ENCODE measurements at places on chromosomes 7 and 10.
A peak's percentile ranks its signal among the peaks of the same experiment; 100 is the strongest.

DNA sequence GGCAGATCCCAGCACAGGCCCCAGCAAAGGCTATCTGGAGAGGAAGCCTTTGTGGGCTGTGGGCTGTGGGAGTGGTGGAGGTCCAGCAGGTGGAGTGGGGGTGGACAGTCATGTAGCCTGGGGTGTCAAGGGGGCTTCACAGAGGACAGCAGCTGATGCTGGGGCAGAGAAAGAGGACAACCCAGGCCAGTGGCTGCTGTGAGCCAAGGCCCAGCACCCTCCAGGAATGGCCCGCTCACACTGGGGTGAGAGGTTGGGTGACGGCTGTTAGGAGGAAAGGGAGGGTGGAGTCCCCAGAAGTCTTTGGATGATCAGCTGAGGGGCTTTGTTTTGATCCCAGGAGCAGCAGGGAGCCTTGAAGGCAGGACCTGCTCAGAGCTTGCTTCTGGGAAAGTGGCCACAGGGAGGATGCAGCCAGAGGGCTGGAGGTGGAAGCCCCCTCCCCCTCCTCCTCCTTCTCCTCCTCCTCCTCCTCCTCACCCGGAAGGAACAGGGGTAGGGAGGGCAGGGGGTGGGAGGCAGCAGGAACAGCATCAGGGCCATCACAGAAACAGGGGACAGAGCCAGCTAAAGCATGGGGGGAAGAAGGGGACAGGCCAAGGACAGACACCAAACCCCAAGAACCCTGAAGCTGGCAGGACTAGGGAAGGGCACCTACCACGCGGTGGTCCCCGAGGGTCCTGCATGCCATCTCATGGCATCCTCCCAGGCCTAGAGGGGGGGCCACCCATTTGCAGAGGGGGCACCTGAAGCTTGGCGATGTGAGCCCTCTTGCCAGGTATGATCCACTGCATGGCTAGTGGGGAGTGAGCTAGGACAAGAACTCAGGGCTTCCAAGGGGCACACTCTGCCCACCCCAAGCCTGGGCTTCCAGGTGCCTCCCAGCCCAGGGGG is 144.9 kb downstream of the GRID1 start:
- DNase-seq, result no peak

DNA sequence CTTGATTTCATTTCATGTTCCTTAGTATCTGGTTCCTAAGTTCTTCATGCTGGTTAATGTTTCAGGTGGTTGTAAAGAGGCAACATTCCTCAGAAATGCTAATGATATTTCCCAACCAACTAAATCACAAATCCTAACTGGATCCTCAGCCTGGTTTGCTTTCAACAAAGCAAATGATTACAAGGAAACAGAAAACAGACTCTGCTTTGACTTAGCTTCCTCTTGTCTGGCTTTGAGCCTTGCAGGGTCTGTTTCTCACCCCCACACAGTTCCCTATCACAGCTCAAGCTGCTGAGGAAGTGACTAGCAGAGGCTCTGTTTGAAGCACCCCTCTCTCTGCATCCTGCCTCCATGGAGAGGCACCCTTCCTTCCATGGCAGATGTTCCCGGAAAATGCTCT is 130.2 kb upstream of the CTTNBP2 start:
- DNase-seq, result no peak

DNA sequence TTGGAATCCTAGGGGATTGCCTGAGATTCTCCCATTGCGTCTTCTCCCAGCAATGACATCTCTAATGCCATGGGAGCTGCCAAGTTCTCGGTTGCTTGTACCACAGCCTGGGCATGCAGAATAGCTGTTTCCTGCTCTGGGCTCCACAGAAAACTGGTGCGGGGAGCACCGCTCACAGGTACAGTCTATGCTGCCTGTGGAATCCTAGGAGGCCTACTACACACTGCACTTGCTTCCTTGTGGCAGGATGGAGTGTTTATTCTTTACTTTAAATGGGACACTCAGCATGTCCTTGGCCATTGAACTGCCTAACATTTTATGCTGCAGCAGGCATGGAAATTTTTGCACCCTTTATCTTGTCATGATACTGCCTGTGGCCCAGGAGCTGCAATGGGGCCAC is 378.8 kb upstream of the SHH start:
- no peak for DNase-seq

- DNase-seq, result no peak
Measured at GRCh38 chr7:153938451-153938850, 113.7 kb upstream of the DPP6 start.

DNA sequence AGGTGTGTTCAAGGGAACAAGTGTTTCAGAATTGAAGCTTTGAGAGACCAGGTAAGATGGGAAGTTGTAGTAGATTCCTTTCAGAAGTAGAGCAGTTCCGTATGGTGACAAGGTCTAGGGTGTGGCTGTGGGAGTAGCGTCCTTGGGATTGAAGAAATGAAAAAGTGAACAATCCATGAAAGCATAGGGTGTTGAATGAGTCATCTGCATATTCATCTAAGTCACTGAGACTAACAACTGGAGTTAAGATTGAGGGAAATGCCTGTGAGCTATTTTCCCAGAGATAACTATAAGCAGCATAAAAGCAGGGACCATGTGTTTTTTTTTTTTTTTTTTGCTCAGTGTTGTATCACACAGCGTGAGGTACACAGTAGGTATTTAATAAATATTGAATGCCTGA is 134.8 kb downstream of the PHTF2 start:
- DNase-seq, result no peak

- DNase-seq, result no peak
Measured at GRCh38 chr7:106736508-106737201, 75.7 kb upstream of the CCDC71L start.

DNA sequence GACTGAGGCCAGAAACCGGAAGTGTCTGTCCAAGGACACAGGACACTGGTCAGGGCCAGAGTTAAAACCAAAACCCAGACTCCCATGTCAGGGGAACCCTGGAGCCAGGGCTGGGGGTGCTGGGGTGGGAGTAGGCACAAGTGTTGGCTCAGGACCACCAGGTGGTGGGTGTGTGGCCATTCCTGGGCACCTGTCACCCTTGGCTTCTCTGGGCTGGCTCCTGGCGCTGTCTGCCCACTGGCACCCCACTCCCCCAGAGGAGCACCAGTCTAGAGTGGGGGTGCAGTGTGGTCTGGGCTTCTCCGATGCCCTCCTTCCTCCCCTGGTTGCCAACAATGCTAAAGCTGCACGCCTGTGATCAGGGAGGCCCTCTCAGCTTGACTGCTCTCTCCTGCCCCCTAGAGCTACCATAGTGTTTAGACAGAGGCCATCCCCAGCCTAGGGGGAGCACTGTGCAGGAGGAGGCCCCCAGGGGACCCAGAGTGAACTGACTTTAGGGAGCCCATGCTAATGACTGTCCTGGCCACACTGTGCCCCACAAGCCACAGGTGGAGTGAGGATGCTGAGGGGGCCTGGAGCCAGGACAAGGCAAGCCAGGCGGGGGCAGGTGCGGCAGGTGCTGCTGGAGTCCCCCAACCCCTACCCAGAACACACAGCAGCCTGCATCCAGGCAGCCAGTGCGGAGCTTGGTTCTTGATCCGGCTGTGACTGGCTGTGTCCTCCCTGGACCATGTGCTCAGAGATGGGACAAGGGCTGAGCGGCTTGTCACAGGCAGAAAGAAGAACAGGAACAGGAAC is 11.0 kb downstream of the RASGEF1A start:
- peak; percentile 32 for DNase-seq

All from liver (tissue), 10 donors.